ENCODE measurements at places on chromosomes 2 and 18. TPM values are rescaled to one million over a fixed set of nuclear protein-coding genes. Genes with fewer than 3 reads are reported as not detected.

- peak; percentile 68 for DNase-seq
Measured at GRCh38 chr2:32496662-32497061, 131.2 kb upstream of the TTC27 start.

DNA sequence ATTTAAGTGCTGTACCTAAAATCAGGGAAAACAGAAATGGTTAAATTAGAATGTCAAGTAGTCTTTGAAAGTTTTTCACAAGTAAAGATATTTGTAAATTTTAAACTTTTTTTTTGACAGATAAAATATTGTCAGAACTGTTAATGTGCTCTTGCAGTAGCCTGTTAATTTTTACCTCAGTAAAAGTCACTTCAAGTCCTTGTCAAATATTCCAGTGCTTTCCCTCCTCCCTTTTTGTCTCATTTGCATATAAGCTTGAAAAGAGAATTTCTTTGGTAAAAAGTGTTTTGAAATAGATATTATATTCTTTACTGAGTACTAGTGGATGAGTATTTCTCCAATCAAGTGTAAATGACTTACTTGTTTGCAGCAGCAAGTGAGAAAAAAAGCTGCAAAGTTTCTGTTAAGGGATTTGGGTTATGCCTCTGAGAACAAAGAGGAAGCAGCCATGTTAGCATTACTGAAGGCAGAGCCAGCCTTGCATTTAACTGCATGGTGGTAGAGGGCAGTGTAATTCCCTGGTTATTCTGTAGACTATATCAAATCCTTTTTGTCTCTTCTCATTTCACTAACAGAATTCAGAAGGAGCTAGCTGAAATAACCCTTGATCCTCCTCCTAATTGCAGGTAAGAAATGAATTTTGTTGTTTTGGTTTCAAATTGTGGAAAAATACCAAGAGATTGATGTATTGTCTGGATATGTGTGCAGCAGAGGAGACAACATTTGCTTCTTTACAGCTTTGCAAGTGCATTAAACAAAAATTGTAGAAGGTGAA, 3.2 kb downstream of the UBE2E3 start:
- DNase-seq, result peak; percentile 75

DNA sequence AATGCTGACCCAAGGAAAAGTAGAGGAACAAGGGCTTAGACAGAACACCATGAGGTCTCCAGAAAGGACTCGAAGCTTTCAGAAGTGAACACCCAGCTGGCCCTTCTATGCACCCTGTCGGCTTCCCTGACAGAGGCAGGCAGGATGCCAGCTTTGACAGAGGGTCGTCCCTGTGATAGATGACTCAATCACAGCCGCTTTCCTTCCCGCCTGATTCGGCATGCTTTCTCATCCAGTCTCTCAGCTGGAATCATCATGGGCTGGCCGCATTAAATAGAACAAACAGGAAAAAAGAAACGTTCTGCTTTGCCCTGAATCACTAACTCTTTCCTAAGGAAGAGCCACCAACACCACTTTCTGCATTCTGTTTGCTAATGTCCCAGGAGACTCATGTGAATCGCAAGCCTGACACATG, 140.3 kb upstream of the RAB12 start:
- DNase-seq, result no peak

FLACC1 gene
- total RNA-seq, result 0.10 TPM

NTSR2 gene
- total RNA-seq, result not detected

CAPN14 gene
- total RNA-seq, result 0.54 TPM

TMEM37 gene
- total RNA-seq, result 8.8 TPM

GRCh38 chr2:232838406-232838874, 31.6 kb upstream of the SNORC start:
- peak; percentile 10 for DNase-seq

TUBA3E gene
- total RNA-seq, result 0.66 TPM

ARHGEF4 gene
- total RNA-seq, result 16.6 TPM

GRCh38 chr18:10965119-10965518, 184.2 kb downstream of the PIEZO2 start:
- no peak for DNase-seq

GRCh38 chr18:4130734-4131719, 324.1 kb downstream of the DLGAP1 start:
- peak; percentile 30 for DNase-seq

DNA sequence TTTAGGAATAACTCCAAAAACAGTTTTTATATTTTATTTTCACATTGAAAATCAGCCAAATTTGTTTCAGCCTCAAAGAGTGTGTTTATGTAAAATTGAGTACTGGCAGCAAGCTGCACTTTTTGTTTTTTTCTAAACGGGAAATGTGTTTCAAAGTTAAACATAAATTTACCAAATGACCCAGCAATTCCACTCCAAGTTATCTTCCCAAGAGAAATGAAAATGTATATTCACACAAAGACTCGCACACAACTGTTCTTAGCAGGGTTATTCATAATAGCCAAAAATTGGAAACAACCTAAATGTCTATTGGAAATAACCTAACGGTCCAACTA, 9.3 kb downstream of the ALPK2 start:
- no peak for DNase-seq

Measured in GM23338 (cell line).